A549 treated with CORT108297 at 1 μM for 4 hours (cell line): ENCODE measurements at places on chromosomes 7 and 10. TPM values are rescaled to one million over a fixed set of nuclear protein-coding genes. Genes with fewer than 3 reads are reported as not detected.

The CUZD1 gene
- total RNA-seq, result 1.2 to 1.7 TPM (median 1.5 TPM) in 5 replicates

The UNC5B gene
- total RNA-seq, result 0.66 to 0.88 TPM (median 0.76 TPM) in 5 replicates

The NUTM2B gene
- total RNA-seq, result 0.33 to 0.47 TPM (median 0.34 TPM) in 5 replicates

The FEZF1 gene
- not detected in 5 replicates for total RNA-seq

The CCDC146 gene
- 0.46 to 0.70 TPM (median 0.57 TPM) in 5 replicates for total RNA-seq

The TMEM140 gene
- 0.98 to 1.8 TPM (median 1.1 TPM) in 5 replicates for total RNA-seq

The NEUROG3 gene
- total RNA-seq, result not detected in 5 replicates

The CCL24 gene
- not detected in 5 replicates for total RNA-seq

The NKX2-3 gene
- total RNA-seq, result 0.06 to 0.11 TPM in 2 of 5 replicates, not detected in the others

The SFTPA1 gene
- total RNA-seq, result not detected in 5 replicates

The NPY4R2 gene
- total RNA-seq, result 18.0 to 34.7 TPM (median 31.2 TPM) in 5 replicates

The CYP2C8 gene
- not detected in 5 replicates for total RNA-seq

The NUTM2A gene
- total RNA-seq, result 0.03 to 0.14 TPM (median 0.09 TPM) in 5 replicates

The LIPK gene
- total RNA-seq, result not detected in 5 replicates

The TEX47 gene
- not detected in 5 replicates for total RNA-seq

The POM121C gene
- total RNA-seq, result 29.6 to 41.1 TPM (median 38.4 TPM) in 5 replicates

The TAS2R5 gene
- total RNA-seq, result 0.24 to 0.47 TPM (median 0.35 TPM) in 5 replicates

The TFR2 gene
- 1.9 to 3.4 TPM (median 2.8 TPM) in 5 replicates for total RNA-seq

The CALHM1 gene
- total RNA-seq, result 0.02 TPM in 1 of 5 replicates, not detected in the others

The RNF32 gene
- total RNA-seq, result 0.93 to 2.0 TPM (median 1.6 TPM) in 5 replicates

The TMEM130 gene
- 0.26 to 0.43 TPM (median 0.36 TPM) in 5 replicates for total RNA-seq

The CDK14 gene
- 0.06 to 0.42 TPM (median 0.13 TPM) in 5 replicates for total RNA-seq

The NPSR1 gene
- not detected in 5 replicates for total RNA-seq

The PIK3AP1 gene
- 0.51 to 0.70 TPM (median 0.60 TPM) in 5 replicates for total RNA-seq
